SK-N-SH treated with all-trans-retinoic acid at 6 μM for 48 hours (cell line): ENCODE measurements at places on chromosomes 1 and 21.

- no peak for ATAC-seq
Observed at GRCh38 chr1:90955769-90956168, 66.1 kb downstream of the ZNF644 start.

GRCh38 chr1:2561898-2562895 lies 6.0 kb downstream of the TNFRSF14 start:
- ATAC-seq, result peak; percentile 30; the same call in 1 of the 3 replicates

DNA sequence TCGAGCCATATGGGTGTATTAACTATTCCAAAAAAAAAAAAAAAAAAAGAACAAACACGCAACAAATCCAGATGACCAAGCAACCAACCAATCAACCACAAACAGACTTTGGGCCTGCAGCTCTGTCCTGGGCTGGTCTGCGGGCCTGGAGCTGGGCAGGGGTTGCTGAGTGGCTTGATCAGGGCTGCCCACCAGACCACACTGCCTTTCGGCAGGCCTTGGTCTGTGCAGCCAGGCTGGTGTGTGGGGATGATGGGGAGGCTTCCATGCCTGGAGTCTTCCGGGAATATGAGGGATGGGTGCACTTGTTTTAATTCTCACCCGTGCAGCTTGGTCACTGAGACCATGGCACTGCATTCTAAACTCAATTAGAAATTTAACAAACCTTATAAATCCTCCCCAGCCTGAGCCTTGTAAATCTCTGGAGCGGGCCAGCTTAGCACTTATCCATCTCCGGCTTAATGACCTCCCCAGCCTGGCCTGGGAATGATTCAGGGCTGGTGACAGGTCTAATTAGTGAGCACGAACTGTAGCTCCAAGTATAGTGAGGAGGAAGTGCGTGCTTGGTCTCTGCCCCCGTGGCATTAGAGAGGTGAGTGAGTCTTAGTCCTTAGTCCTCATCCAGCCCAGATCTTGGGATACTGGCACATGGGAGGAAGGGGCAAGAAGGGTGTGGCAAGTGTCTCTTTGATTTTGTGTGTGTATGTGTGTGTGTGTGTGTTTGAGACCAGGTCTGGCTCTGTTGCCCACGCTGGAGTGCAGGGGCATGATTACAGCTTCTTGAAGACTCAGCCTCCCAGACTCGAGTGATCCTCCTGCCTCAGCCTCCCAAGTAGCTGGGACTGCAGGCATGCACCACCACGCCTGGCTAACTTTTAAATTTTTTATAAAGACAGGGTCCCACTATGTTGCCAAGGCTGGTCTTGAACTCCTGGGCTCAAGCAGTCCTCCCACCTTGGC lies 74.6 kb upstream of the CSF3R start:
- ATAC-seq, result no peak

- ATAC-seq, result no peak
Observed at GRCh38 chr1:51445351-51446090, 73.5 kb downstream of the EPS15 start.

DNA sequence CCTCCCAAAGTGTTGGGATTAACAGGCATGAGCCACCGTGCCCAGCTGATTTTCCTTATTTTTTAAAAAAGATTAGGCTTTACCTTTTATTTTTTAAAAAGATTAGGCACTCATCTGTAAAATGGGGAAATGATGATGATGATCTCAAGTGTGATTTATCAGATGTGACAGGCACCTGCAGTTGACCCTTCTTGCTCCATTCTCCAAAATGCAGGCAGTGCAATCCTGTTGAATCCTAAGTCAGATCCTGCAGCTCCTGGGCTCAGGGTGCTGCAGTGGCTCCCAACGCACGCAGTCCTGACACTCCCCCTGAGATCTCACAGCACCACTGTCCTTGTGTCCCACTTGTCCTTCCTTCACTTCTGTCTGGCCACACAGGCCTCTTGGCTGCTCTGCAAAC lies 257.3 kb upstream of the KAZN start:
- ATAC-seq, result no peak

DNA sequence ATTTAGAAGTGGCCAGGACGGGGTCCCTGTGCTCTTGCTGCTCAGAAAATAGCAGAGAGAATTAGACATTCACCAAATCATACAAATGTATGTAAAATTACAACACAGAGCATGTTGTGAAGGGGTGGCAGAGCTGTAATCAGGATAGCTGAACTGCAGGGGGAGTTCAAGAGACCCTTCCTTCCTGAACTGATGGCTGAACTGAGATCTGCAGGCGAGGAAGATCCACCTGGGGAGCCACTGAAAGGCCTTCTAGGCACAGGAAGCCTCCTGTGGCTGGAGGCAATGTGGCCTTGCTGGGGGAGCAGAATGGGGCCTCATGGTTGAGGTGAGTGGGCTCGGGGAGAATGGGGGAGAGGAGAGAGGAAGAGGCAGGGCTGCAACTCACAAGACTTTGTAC lies 216.5 kb downstream of the PRDM2 start:
- no peak for ATAC-seq

- peak; percentile 59 for ATAC-seq
Observed at GRCh38 chr21:39441502-39442475, 3.8 kb downstream of the LCA5L start.

DNA sequence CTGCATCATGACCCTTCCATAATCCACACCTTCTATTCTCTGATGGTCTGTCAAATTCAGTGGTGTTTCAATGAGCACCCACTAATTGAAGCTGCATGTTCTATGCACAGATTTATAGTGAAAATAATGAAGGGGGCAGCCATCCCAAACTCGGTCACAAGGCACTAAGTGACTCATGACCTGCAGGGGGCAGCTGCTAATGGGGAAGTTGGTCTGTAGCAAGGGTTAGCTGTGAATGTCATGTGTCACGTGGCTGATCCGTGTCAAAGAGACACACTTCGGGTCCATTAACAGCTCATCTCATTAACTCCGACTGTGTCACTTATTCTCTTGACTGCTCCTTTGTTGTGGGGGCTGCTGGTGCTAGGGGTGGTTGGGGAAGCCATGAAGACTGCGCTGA lies 306.6 kb downstream of the PCP4 start:
- ATAC-seq, result no peak

DNA sequence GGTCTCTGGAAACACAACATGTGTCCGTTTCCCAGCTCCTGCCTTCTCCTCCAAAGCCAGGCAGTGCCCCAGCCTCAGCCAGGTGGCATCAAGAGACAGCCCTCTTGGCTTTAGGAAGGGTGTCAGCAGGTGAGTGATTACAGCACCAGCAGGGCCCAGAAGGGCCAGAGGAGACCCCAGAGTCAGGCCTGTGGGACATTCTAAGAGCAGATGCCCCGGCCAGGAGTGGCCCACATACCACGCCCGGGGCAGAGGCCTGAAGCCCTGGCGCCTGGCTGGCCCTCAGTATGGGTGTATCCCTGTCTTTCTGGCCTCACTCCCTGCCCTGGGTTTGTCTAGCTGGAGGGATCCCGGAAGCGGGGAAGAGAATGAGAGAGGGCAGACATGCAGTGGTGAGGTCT lies 109.2 kb downstream of the CASZ1 start:
- no peak; the same call in 2 of the 3 replicates for ATAC-seq

DNA sequence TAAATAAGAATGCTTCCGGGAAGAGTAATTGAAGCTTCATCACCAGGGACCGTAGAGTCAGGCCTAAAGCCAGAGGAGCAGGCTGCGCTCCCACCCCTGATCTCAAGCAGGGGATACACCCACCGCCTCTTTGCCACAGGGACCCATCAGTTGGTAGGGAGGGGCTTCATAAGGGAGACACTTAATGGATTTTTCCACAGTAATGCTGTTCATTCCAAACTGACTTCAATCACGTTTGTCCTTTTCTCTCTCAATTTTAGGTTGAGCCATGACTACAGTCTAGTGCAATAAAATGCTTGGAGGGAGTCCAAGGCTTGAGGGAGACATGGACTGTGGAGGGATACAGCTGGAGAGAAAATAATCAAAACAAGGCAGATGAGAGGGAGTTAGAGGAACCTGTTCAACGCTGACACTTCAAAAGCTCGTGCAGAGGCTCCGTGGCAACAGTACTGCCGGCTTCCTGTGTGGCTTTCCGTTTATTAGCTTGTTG lies 111.5 kb downstream of the SEC16B start:
- no peak for ATAC-seq
